Esophagus mucosa (tissue), 1 donor: ENCODE measurements at places on chromosomes 5 and 9.

DNA sequence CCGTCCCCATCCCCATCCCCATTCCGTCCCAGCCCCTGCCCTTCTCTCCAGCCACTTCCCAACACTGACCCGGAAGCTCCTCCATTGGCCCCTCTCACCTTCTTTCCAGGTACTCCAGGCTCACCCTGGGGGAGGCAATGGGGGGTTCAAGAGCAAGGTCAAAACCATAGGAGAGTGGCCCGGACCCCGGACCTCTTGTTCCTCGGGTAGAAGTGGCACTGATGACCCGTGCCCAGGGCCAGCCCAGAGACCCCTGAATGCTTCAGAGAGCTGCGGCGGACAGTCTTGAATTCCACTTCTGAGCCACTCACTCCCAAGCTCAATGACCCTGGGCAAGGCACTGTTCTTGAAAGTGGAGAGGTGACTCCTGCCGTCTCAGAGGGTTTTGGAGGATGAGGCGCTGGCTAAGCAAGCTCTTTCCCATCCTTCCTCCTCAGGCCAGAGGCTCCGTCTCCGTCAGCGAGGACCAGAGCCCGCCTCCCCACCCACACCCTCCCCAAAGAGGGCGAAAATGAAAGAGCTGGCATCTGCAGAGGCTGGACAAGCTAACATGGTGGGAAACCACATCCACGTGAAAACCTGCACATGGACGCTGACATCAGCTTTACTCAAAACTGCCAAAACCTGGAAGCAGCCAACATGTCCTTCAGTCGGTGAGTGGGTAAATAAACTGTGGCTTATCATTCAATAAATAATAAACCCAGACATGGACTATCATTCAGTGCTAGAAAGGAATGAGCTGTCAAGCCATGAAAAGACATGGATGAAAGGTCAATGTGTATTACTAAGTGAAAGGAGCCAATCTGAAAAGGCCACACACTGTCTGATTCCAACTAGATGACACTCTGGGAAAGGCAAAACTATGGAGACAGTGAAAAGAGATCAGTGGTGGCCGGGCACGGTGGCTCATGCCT lies 27.3 kb upstream of the PHYKPL start:
- no peak for ATAC-seq

- no peak for ATAC-seq
These were observed 1.4 kb downstream of the RPS6 start for GRCh38 chr9:19378647-19379046.

- ATAC-seq: no peak
These were observed 160.4 kb downstream of the SPATA31D1 start for GRCh38 chr9:82148901-82149461.

- no peak for ATAC-seq
These were observed 817 bp downstream of the GAPVD1 start for GRCh38 chr9:125262294-125262991.
